Activated CD4-positive, alpha-beta T cell treated with anti-CD3 and anti-CD28 coated beads, Interleukin-2, Interleukin-6, amounts not matched to agents 100 ng/mL and 50 ng/mL, durations not matched to agents 16 hours and 8 hours (primary cell): ENCODE measurements at places on chromosomes 1 and 21.
A peak's percentile ranks its signal among the peaks of the same experiment; 100 is the strongest.

DNA sequence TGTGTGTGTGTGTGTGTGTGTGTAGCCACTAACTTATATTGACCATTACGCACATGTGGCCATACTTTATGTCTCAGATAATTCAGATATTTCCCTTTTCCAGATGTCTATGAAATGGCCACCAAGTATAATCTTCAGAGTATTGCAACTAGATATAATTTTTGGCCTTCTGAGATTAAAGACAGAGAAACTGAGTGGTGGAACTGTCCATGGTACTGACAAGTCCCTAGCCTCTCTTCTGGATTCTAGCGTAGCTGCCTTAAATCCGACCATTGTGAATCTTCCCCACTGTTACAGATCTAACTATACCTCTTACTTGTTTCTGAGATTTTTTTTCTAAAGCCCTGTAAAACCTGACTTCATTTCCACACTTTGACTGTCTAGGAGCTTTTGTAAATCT is 100.0 kb upstream of the SERTAD4 start:
- DNase-seq: peak; percentile 7

DNA sequence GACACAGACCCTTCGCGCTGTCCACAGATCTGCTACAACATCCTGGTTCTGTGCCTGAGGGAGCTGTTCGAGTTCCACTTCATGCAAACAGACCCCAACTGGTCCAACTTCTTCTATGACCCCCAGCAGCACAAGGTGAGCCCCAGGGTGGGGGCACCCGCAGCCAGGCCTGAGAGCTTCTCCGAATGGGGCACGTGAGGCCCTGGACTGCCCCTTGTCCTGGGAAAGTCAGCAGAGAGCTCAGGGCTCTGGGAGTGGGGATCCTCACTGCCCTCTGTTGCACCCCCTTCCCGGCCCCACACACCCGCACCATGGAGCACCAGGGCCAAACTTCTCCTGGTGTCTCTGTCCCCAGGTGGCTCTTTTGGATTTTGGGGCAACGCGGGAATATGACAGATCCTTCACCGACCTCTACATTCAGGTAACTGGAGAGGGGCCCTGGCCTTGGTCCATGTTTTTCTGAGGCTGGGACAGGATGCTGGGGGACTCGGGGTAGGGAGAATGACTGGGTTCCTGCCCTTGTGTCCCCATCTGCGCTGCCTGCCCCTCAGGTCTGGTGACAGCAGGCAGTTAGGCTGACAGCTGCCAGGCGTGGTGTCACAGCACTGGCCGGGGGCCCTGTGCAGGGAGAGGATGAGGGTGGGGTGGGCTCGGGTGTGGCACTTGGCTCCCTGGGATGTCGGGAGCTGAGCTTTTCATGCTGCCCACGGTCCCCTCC is 44.6 kb downstream of the COQ8A start:
- no peak for DNase-seq

- no peak for DNase-seq
Measured at GRCh38 chr1:28170001-28170596, 6.4 kb downstream of the PTAFR start.

DNA sequence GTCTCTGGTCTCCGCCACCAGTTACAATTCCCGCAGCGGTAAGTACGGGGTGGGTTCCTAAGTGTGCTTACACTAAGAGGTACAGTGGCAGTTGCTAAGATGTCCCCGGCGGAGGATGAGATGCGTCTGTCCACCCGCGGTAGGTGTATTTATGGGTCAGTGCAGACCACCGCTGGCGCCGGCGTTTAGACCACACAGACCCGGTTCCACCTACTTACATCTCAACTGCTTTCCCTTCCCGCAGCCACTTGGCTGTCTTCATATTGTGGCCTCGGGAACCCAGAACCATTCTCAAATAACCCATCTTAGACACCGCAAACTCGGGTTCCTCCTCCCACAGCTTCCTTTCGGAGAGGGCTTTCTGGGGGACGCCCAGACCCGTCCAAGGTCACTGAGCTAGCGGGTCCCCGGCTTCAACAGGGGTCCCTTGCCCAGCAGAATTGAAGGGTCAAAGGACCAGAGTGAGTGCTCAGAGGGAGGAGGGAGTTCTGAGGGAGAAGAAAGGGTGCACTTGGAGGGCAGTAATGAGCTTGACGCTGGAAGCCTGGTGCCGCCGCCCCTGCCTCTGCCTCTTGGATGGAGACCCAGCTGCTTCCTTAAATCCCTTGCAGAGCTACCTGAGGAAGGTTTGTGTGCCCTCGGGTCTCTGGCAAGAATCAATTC is 8.6 kb downstream of the NR5A2 start:
- no peak for DNase-seq

- no peak for DNase-seq
Measured at GRCh38 chr1:14646973-14647372, 48.5 kb downstream of the KAZN start.

DNA sequence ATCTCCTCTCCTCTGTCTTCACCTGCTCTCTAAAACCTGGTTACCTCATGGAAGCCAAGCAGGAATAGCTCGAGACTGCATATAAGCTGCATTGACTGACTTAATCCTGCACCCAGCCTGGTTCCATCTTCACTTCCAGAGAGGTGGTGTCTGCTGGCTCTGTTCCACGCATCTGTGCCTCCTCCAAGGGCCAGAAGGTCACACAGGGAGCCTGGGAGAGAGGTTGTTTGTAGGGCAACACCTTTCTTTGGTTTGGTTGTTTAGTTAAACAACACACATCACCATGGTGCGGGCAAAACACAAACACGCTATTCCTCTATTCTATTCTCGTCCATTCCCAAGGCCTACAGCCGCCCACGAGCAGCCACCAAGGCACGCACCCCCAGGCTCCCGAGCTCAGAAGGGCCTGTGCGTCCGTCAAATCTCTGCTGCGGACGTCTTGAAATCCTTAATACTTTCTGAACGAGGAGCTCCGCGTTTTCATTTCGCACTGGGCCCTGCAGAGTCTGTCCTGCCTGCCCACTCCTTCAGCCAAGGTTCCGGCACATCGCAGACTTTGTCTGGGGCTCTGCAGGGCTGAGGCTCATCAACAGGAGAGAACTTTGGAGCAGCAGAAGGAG is 116.2 kb downstream of the RIPK4 start:
- no peak for DNase-seq

- DNase-seq: no peak
Measured at GRCh38 chr21:41743321-41744027, 23.4 kb downstream of the RIPK4 start.

- DNase-seq: no peak
Measured at GRCh38 chr21:36891692-36892091, 74.8 kb downstream of the HLCS start.

DNA sequence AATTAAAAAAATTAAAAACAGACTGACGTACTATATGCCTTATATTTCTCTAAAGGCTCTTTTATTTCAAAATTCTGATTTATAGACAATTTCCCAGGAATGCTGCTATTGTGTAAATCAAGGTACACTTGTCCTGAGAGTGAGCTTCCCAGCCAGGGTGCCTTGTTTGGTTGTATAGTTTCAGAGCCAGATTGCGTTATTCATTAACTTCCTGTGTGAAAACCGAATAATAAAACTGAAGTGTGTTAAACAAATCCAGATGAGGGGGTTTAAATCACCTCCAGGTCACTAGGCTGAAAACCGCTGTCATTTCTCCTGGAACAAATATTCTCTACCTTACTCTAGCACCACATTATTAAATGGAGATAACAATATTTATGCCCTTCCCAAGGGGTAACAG is 68.7 kb downstream of the LMX1A start:
- DNase-seq: no peak

DNA sequence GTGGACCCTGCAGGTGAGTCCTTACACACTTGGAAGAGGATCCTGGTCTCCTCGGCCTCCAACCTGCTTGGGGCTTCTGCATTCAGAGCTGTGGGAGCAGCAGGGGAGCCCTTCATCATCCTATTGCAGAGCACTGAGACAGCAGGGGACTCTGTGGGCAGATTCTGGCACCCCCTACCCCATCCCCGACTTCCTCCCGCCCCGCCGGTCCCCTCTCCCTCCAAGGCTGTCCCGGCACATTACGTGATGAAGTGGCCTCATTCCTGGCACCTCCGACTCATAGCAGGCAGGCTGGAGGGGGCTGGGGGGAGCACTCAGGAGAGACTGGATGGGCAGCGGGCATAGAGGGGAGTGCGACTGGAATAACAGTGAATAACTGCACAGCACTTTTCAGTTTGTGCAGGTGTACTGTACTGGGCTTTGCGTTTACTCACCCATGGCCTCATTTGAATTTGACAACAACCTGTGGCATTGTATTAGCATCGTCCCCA is 394.1 kb downstream of the MATN1 start:
- no peak for DNase-seq

- DNase-seq: no peak
Measured at GRCh38 chr1:63931468-63931867, 157.7 kb downstream of the ROR1 start.

- DNase-seq: no peak
Measured at GRCh38 chr1:57678138-57678537, 254.3 kb upstream of the DAB1 start.

DNA sequence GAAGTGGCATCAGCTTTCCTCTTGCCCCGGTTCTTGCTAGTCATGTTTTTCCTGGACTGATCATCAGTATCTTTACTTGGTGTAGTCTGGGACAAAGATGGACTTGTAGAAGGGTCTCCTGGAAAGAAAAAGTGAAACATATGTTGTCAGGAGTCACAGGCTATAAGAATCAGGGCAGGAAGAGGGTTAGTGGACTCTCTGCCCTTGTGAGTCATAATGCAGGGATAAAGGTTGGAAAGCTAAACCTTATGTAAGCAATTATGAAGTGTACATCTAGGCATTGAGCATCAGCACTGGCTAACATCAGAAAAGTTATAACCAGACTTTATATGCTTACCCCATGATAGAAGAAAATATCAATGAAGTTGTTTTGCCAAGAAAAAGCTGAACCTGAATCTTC is 51.2 kb downstream of the XKR8 start:
- no peak for DNase-seq

DNA sequence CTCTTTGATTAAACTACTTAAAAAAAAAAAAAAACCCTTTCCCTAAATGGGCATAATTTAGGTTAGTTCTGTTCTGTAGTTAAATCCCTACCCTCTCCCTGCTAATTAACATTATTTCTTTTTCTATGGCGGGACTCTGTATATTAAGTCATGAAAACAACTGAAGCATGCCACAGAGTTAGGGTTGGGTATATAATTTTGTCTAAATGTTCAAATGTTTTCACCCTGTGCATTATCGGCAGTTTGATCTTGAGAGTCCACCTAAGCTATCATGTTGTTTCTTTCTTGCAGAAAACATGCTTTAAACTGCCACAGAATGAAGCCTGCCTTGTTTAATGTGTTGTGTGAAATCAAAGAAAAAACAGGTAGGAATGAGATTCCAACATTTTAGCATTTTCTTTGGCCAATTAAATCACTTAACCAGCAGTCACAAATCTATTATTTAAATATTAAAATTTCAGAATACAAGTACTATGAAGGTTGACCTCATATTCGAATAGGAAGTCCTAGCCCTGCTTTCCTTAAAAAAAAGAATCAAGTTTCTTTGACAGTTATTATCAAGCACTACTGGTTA is 4.0 kb downstream of the PBX1 start:
- DNase-seq: no peak

DNA sequence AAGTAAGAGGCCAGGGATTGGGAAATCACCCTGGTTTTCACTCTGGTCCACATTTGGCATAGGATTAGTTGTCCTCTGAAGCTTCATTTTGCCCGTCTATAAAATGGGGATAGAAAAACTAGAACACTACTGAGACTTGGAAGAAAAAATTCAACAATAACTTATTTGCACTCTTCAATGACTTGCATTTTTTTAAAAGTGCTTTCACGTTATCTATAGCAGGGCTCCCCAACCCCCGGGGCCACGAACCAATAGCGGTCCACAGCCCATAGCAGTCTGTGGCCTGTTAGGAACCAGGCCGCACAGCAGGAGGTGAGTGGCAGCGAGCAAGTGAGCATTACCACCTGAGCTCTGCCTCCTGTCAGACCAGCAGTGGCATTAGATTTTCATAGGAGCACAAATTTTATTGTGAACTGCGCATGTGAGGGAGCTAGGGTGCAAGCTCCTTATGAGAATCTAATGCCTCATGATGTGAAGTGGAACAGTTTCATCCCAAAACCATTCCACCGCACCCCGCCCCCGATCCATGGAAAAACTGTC is 2.8 kb downstream of the KIAA1614 start:
- no peak for DNase-seq

GRCh38 chr1:17315542-17316130 is 7.6 kb downstream of the PADI4 start:
- no peak for DNase-seq

GRCh38 chr1:167294528-167294927 is 73.8 kb downstream of the POU2F1 start:
- no peak for DNase-seq
